ENCODE measurements at places on chromosomes 7 and 10.

DNA sequence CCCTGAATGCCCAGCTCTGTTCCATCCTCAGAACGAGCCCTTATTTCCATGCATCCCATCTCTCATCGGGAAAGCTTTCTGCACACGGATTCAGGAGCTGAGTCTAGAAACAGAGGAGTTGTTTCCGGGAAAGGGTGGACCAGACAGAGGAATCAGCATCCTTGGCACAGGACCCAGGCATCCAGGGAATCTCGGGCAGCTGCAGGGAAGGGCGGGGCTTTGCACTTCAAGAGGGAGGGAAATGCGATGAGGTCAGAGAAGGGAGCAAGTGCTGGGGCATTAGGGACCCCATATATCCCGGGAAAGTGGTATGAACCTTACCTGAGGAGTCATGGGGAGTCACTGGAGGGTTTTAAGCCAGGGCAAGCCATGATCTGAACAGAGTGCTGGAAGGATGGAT, 68.5 kb downstream of the NPTX2 start:
- DNase-seq = no peak

DNA sequence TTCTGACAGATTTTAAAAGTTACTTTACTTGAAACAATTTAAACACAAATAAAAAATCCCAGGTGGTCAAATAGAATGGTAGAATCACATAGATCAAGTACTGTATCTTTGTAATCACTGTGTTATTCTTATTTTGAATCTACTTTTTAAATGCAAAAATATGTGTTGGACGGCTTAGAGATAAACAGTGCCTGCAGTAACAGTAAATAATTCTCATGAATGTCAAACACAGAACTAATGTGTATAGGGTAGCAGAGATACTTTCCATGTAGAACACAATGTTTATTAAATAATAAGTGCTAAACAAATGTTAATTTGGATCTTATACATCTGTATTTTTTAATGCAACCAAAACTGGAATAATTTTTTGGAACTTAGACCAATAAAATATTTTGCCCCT, 1199.4 kb downstream of the SORCS1 start:
- no peak for DNase-seq

- no peak for DNase-seq
These were observed 13.9 kb upstream of the ATP6V0E2 start for GRCh38 chr7:149859876-149860275.

- peak; percentile 78 for DNase-seq
These were observed 155.6 kb upstream of the GHITM start for GRCh38 chr10:83983578-83984255.

GRCh38 chr7:33062023-33062781, at the start of gene NT5C3A:
TSS of gene NT5C3A (minus strand) at chr7:33062776. CDS start at chr7:33062705, 71 bp downstream.
- peak; percentile 70 for DNase-seq

DNA sequence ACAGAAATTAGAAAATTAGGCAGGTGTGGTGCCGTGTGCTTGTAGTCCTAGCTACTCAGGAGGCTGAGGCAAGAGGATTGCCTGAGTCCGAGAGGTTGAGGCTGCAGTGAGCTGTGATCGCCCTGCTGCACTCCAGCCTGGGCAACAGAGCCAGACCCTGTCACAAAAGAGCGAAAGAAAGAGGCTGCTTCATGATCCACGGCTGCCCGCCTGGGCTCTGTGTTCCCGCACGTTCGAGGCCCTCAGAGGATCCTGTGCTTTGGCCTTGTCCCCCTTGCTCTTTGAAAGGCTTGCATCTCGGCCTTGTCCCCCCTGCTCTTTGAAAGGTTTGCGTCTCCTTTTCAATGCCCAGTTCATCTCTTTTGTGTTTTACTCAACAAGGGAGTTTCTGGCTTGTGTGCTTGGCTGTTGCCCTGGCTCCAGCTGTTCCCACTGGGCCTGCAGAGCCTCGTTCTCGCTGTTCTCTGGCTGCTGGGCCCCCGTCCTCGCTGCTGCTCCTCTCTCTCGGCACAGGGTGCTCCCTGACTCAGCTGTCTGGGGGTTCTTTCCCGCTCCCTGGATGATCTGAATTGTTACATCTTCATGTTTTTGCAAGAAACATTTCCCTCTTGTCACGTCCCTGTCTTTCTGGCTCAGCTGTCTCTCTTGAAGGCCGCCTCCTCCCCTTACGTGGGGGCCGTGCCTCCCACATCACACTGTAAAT, 45.1 kb upstream of the INPP5A start:
- no peak for DNase-seq

- no peak for DNase-seq
These were observed 127.6 kb upstream of the CHST15 start for GRCh38 chr10:124220971-124221355.

- no peak for DNase-seq
These were observed 320.4 kb downstream of the RNLS start for GRCh38 chr10:88262591-88263234.

DNA sequence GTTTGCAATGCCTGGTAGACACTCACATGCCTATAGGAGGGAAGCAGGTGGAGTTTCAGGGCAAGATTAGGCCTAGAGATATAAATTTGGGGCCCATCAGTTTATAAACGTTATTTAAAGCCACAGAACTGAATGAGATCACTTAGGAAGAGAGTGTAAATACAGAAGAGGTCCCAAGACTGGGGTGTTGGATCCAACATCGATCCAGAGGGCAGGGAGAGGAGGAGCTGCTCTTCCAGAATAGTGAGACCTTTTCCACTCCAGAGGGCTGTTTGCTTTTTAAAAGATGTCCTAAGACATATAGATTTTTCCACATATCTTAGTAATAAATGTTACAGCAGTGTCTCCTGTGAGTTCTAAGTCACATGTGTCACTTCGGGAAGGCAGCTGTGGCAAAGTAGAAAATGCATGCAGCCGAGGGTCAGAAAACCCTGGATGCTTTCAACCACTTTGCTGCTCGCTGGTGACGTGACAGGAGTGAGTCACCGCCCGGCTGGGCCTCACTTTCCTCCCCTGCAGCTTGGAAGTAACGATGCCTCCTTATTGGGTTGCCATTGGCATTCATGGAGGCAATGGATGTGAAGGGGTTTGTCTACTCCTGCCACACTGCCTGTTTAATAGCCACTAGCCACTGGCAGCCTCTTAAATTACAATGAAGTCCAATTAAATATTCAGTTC, 95.4 kb downstream of the TRIL start:
- no peak for DNase-seq

- peak; percentile 10 for DNase-seq
These were observed 243.2 kb upstream of the TMEM229A start for GRCh38 chr7:124276005-124276622.

- peak; percentile 28 for DNase-seq
These were observed 57.8 kb upstream of the WIPF3 start for GRCh38 chr7:29748286-29749099.

- DNase-seq = peak; percentile 91
These were observed 255.8 kb downstream of the ABCA13 start for GRCh38 chr7:48426966-48427555.

- DNase-seq = no peak
These were observed 158.9 kb upstream of the FERD3L start for GRCh38 chr7:19304086-19304485.

DNA sequence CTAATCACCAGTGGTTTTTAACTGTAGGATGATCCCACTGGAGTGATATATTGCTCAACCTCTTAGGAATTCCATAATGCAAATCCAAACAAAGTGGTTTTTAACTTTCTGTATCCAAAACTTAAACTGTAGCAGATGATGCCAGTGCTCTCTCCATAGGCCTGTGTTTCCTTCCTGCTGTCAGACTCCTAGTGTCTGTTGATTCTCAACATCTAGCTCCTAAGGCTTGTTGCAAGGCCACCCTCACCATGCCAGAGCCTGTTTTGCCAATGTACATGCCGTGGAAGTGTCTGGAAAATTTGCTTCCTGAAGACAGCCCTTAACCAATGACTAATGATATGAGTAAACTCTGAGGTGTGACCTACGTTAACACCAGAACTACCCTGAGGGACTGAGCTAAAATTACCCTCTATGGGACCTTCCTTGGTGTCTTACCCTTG, 39.3 kb downstream of the C1GALT1 start:
- peak; percentile 81 for DNase-seq

- DNase-seq = no peak
These were observed 18.4 kb upstream of the CUBN start for GRCh38 chr10:17147884-17148489.

GRCh38 chr7:5173496-5173895, 16.5 kb upstream of the WIPI2 start:
- no peak for DNase-seq

GRCh38 chr10:3783682-3784432, 1.2 kb downstream of the KLF6 start:
- no peak for DNase-seq

DNA sequence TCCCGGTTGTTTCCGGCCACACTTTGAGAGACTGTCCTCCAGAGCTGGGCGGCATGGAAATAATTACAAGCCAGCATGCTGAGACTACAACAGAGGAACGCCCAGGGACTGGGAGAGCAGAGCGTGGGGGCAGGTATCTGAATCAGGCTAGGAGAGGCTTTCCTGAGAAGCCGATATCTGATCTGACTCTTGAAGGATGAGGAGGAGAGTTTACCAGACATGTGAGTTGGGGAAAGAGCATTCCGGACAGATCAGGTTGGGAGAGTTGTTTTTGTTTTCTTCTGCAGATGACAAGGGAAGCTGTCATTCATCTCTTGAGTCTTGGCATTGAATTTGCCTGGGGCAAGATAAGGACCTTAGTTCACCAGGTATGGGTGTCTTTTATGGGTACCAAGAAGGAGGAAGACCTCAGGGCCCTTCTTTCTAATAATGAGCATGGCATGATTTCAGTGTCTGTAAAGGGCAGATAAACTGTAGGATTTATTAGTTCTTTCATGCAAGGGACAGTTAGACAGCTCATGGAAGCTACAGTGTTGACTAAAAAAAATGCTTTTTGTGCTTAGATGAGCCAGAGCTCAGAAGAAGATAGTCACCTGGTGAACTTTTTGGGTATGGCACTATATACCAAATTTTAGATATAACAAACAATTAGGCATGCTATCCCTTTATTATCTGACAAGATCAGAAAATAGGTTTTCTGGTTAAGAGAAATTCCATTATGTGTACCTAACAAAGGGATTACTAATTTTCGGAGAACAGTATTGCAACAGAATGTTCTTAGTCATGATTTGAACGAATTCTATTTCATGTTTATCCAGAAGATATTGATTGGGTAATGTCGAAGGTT, 36.2 kb downstream of the WBP1L start:
- peak; percentile 78 for DNase-seq

GRCh38 chr7:132882714-132883428, 199.0 kb downstream of the CHCHD3 start:
- DNase-seq = no peak
